ENCODE measurements at places on chromosomes 6 and 20. TPM values are rescaled to one million over a fixed set of nuclear protein-coding genes. Genes with fewer than 3 reads are reported as not detected.

BMP5 gene
- 0.17 TPM for total RNA-seq

HLA-DRA gene
- total RNA-seq = 0.17 TPM

TAGAP gene
- total RNA-seq = not detected

NECAB3 gene
- 29.5 TPM for total RNA-seq

KCNB1 gene
- total RNA-seq = not detected

KCNK5 gene
- not detected for total RNA-seq

POLH gene
- 27.9 TPM for total RNA-seq

C6orf118 gene
- total RNA-seq = not detected

EFCAB8 gene
- not detected for total RNA-seq

TSPO2 gene
- not detected for total RNA-seq

MYH7B gene
- total RNA-seq = 0.15 TPM

DDO gene
- total RNA-seq = 0.66 TPM

DNMT3B gene
- 3.8 TPM for total RNA-seq

MEI4 gene
- total RNA-seq = not detected

ARHGAP18 gene
- total RNA-seq = 18.2 TPM

WFDC10B gene
- not detected for total RNA-seq

Data from smooth muscle cell of trachea (primary cell).